Stimulated activated CD4-positive, alpha-beta T cell treated with anti-CD3 and anti-CD28 coated beads, Interleukin-12 subunit alpha, Interleukin-12 subunit beta, amount 100 ng/mL, for 4 hours (primary cell): ENCODE measurements at places on chromosomes 13 and 19.

DNA sequence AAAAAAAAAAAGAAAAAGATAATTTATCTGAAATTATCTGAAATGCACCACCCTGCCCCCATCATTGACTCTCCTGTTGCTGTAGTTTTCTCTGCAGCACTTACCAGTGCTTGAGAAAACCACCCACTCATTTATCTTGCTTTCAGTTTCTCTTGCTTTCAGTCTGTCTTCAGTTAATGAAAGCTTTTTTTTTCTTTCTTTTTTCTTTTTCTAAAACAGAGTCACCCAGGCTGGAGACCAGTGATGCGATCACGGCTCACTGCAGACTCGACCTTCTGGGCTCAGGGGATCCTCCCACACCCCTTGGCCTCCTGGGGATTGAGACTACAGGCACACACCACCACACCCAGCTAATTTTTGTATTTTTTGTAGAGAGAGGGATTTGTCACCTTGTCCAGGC is 4.3 kb upstream of the ACP5 start:
- peak; percentile 42 for DNase-seq

- DNase-seq: no peak
Observed at GRCh38 chr19:51783372-51783771, 11.6 kb upstream of the FPR3 start.

GRCh38 chr13:87674247-87674738 is 3.1 kb downstream of the SLITRK5 start:
- no peak for DNase-seq

GRCh38 chr13:49530457-49530856 is 34.7 kb downstream of the PHF11 start:
- DNase-seq: no peak

- no peak for DNase-seq
Observed at GRCh38 chr13:114140131-114140905, 7.9 kb upstream of the RASA3 start.

- no peak for DNase-seq
Observed at GRCh38 chr13:49046519-49046918, 70.8 kb downstream of the FNDC3A start.

GRCh38 chr13:51793570-51794271 is 10.2 kb downstream of the DHRS12 start:
- peak; percentile 52 for DNase-seq

- DNase-seq: no peak
Observed at GRCh38 chr19:16457195-16457953, 14.4 kb downstream of the EPS15L1 start.

DNA sequence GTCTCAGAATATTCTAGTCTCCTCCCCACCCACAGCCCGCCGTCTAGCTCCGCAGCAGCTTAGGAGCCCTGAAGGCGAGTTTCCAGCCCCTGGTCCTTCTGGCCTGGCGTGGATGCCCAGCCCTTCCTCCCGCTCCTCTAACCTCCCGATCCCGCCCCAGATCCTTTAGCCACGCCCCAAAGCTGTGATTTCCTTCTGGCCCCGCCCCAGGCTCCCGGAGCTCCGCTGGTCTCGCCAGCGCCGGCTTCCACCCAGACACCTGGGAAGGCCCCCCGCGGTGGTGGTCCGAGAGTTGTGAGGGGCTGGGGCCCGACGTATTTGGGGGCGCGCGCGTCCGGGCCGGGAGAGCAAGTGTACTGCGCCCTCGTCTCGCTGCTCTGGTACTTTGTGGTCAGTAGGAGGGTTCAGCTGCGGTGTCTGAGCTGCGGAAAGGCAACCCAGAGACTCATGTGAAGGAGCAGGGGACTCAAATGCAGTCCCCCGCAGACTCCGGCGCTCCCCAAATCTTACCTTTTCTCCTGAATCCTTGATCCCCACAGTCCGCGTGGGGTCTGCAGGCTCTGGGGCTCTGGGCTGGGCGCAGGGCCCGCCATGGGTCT is at the start of gene CGB7:
Gene CGB7, minus strand, starts transcription at position 114 of the 599 bp plus-strand sequence. CDS start 2,374 bp downstream, outside the sequence.
- peak; percentile 39 for DNase-seq

GRCh38 chr13:28805193-28805819 is 14.8 kb upstream of the MTUS2 start:
- peak; percentile 18 for DNase-seq
